Ammon's horn (tissue), 1 donor: ENCODE measurements at places on chromosomes 6 and 20.

DNA sequence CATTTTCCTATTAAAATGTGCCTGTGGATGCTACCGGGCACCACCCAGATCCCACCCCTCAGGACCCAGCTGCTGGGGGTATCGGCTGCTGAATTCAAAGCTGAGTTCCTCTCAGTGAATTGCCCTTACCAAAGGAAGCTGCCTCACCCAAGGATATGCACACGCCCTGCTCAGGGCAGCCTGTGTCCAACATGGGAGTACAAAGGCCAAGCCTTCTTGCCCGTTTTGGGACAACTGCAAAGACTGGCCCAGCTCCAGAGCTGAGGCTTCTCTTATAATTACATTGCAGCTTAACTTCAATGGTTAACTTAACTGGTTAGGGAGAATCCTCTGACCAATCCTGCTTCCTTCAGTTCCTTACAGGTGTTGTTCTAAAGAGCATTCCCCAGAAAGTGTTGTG is 19.8 kb upstream of the FANCE start:
- DNase-seq, result no peak

DNA sequence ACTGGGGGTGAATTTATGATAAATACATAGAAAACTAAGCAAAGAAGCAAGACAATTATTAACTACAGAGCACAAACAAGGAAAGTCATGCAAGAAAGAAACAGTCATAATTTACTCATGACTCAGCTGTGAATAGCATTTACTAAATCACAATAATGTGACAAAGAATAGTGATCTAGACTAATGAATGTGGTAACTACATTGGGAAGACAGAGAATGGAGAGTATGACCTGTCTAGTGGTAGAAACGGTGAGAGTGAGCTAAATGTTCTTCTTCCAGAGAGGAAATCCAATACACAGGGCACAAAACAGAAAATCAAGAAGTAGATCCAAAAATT is 153.5 kb upstream of the DST start:
- DNase-seq, result no peak

DNA sequence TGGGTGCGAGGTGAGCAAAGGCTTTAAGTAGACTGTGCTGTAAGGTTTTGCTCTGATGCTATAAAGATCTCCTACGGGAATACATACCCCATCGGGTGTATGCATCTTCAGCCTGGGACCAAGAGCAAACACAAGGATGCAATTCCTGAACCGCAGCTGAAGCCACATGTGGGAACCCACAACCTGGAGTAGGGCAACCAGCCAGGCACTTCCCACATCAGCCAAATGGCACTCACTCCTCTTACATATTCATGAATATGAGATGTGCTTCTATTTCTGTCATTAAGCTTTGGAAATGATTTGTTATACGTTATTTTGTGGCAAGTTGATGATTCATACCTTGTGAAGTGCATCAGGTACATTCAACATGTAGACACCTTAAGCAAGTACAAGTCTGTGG is 619.2 kb downstream of the C6orf118 start:
- peak; percentile 16 for DNase-seq

DNA sequence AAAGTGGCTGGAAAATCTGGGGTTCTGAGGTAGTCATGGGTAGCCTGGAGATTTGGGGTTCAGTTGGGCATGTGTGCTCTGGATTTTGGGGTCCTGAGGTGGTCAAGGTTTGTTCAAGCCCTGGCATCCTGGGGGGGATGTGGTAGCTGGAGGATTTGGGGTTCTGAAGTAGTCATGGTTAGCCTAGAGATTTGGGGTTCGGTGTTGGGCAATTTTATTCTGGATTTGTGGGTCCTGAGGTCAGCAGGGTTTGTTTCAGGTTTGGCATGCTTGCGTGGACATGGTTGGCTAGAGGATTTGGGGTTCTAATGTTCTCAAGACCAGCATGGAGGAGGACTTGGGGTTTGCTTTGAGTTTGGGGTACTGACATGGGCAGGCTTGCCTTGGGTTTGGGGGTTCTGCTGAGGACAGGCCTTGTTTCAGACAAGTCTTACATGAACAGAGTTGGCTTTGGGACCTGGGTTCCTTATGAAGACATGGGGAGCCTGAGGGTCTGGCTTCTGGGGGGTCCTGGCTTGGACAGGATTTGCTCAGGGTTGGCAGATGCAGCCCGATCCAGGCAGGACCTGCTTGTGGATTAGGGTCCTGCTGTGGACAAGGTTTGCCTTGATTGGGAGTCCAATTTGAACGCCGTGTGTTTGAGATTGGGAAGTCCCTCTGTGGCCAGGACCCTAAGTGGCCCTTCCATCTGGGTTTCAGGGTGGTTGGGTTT is 906 bp downstream of the ANKRD60 start:
- no peak for DNase-seq

DNA sequence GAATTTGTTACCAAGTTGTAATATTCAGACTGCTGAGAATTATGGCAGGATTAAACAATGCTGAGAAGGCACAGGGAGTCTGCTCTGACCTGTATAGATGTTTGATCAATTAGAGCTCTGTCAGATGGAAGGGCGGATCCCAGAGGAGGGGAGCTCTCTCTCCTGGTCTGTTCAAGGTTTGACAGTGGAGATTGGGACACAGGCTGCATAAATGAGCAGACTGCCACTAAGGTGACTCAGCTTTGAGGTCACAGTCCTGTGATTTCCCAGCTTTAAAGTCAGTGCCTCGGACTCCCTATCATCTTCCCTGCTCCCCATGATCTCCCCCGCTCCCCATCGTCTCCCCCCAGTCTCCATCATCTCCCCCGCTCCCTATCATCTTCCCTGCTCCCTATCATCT is 59.2 kb upstream of the SLC22A23 start:
- no peak for DNase-seq

- peak; percentile 24 for DNase-seq
Observed at GRCh38 chr6:53192682-53193188, 44.1 kb upstream of the GCM1 start.

GRCh38 chr20:63822276-63822696 is 8.8 kb downstream of the ZBTB46 start:
- peak; percentile 67 for DNase-seq

DNA sequence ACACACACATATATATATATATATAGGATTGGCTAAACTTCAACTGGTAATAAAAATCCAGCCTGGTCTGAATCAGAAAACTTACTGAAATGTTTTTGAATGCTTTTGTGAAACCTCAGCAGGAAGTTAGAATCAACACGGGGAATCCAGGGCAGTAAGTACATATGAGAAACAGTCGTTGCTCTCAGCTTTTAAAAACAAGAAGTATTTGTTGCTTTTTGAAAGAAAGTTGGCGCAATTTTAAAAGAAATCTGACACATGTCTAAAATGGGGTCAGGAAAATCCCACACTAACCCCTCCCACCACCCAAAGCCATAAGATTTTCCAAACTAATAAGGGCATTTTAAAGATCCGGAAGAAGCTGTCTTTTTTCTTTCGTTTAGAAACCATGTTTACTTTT is 11.5 kb upstream of the CCDC170 start:
- peak; percentile 12 for DNase-seq

DNA sequence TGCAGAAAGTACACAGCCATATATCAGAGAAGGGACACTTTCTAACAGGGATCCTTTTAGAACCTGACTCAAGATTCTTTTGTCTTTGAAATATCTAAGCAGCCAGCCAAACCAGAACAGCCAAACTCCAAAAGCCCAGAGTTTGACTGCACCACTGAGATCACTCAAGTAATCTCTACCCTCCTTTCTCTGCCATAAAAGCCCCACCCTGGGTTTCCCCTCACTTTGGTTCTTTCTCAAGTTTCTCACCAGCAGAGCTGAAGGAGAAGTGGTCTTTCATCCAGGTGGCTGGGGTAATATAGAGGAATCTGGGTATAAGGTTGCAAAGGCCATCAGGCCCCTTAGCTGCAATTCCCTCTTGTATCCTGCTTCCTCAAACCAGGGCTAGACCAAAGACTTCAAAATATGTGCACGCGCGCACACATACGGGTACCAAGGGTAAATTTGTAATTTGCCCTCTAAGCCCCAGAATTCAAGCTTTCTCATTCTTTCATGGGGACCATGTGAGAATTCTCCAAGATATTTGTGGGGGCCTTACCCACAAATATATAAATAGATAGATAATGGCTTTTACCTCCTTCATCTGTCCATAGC is 42.9 kb downstream of the GPX5 start:
- no peak for DNase-seq

DNA sequence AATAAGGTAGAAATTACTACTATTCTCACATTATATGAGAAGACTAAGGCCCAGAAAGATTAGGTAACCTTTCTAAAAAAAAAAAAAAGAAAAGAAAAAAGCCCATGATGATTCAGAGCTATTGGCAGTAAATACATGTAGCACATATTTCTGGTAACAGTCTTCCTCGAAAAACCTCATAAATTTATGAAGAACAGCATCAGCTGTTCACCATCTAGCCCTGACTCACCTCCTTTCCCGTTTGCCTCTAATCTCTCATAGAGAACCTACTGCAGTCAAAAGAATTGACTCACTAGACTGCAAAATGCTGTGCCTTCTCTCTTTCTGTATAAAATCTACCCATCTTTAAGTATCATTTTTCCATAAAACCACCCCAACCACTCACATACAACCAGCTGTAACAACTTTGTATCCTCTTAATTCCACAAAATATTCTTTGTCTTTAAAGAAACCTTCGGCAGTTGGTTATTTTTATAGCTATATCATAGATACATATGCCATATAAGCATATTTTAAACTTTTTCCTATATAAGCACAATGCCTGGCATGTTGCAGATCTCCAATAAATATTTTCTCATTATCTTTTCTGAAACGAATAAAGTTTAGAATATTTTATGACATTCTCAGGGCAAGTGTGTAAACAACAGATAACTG is 152.7 kb upstream of the ENPP5 start:
- peak; percentile 56 for DNase-seq

GRCh38 chr20:50230871-50231560 is 40.4 kb downstream of the CEBPB start:
- DNase-seq, result no peak

DNA sequence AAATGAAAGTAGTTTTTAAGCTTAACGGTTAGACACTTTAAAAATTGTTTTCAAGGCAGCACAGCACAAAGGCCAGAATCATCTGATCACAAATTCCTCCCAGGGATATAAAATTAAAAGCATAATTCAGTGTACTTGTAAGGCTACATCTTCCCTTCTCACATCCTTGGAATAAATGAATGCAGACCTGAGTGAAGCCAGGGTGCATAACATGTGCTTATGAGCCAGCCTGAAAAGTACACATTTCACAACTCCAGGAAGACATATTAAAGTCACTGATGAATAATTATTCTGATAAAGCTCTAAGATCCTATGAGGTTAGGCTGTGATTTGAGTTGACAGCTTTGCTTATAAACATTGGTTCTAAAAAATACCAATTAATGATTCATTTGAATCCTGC is 163.6 kb downstream of the BTBD9 start:
- DNase-seq, result no peak

DNA sequence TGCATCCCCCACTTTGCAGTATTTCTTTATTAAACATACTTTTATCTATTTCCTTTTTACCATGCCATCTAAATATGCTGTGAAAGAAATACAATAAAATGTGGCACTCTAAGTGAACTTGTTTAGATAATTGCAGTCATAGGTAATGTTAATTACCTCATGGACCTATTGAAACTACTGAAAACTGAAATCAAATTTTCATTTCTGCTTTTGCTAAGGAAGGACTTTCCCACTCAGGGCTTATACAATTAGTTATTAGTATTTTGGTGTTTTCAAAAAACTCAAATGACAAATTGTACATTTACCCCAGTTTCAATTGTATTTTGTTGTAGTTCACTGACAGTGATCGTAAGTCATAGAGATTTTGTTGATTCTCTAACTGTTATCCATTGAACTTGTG is 88.4 kb downstream of the ID4 start:
- no peak for DNase-seq

DNA sequence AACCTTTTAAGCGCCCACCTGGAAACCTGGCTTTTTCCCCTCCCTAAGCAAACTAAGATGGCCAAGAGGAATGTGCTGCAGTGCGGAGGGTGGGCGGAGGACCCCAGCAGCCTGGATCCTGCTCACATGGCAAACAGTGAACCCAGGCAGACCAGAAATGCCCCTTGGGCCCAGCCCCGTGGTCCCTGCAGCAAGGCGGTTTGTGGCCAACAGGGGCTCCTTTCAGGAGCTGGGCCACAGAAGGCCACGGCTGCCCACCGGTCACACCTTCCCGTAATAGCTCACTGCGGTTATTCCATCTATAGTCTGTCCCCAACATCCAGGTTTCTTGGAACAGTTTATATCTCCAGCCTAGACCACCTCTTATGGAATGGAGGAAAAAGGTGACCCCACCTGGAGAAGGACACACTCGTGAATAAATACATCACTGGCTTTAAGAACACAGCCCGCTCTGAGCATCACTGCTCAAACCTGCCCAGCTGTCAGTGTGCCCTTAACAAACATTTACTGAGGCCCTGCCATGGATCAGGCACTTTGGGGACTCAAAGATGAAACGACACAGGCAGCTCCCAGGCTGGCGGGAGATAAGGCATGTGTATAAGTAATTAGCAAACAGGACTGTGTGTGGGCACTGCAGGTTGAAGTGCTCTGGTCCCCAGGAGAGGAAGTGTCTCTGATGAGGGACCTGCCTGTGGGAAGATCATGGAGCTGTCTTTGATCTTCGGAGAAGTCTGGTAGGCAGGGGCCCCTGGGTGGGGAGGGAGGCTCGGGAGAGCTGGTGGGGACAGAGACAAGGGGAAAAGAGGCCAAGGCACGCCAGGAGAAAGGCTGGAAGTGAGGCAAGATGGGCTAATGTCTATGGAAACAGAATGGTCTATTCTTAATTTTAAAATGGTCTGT is 3.2 kb upstream of the TUBB1 start:
- DNase-seq, result no peak

GRCh38 chr6:161169696-161170095 is 104.2 kb downstream of the AGPAT4 start:
- DNase-seq, result no peak

DNA sequence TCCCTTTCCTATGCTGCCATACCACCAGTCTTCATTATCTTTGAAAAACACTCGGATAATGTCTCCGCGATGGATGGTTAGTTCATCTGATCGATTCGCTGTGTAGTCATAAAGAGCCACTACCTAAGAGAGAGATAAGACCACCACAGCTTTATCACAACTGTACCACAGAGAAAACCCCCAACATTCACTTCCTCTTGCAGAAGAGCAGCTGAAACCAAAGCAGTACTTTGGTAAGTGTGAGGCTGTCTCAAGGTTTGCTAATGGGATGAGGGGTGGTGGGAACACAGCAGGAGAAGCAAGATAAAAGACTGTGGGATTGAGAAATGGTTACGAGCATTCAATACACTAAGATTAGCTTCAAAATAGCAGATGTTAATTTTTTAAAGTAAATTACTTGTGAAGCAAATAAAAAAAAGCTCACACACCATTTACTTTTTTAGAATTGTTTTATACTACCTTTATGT is 142.1 kb downstream of the MYB start:
- no peak for DNase-seq

GRCh38 chr6:127182501-127182900 is 64.0 kb downstream of the RSPO3 start:
- no peak for DNase-seq

GRCh38 chr6:12654514-12654913 is 62.1 kb upstream of the PHACTR1 start:
- DNase-seq, result no peak

DNA sequence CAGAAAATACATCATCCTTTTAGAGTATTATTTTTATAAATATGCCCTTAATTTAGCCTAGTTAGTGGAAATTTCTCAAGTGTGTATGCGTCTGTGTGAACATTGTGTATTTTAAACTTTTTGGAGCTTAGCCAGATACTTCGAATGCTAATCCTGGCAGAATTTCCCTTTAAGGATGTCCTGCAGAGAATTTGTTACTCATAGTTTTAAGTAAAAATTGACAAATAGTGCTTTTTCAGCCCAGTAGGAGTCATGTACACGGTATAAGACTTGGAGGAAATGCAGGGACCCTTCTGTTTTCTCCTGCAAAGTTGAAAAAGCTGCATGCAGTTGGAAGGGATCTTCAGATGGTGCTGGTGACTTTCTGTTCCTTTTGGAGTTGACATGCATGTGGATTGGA is at the start of gene FHL5:
TSS of gene FHL5 (plus strand) at position 243 of the 400 bp plus-strand sequence. CDS start 40,486 bp downstream, outside the sequence.
- DNase-seq, result no peak
